ENCODE measurements at places on chromosomes 1 and 21.

DNA sequence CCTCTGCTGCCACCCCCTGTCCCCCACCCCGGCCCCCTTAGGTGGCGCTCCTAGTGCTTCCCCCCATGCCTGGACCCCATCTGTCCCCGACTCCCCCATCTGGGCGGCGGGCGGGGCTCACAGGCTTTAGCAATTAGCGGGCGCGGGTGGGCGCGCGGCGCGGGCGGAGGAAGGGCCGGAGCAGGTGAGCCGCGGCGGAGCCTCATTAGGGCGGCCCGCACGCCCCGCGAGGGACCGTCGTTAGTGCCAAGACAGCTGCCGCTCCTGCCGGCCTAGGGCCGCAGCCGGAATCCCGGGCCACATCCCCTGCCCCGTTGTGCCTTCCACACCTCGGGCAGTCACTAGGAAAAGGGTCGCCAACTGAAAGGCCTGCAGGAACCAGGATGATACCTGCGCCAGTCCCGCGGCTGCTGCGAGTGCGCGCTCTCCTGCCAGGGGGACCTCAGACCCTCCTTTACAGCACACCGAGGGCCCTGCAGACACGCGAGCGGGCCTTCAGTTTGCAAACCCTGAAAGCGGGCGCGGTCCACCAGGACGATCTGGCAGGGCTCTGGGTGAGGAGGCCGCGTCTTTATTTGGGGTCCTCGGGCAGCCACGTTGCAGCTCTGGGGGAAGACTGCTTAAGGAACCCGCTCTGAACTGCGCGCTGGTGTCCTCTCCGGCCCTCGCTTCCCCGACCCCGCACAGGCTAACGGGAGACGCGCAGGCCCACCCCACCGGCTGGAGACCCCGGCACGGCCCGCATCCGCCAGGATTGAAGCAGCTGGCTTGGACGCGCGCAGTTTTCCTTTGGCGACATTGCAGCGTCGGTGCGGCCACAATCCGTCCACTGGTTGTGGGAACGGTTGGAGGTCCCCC lies 7.6 kb downstream of the OLIG2 start:
- no peak for ATAC-seq

- no peak for ATAC-seq
Measured at GRCh38 chr1:218322762-218323161, 22.4 kb upstream of the TGFB2 start.

GRCh38 chr1:244778344-244778743 lies 57.1 kb upstream of the COX20 start:
- ATAC-seq: peak; percentile 55

DNA sequence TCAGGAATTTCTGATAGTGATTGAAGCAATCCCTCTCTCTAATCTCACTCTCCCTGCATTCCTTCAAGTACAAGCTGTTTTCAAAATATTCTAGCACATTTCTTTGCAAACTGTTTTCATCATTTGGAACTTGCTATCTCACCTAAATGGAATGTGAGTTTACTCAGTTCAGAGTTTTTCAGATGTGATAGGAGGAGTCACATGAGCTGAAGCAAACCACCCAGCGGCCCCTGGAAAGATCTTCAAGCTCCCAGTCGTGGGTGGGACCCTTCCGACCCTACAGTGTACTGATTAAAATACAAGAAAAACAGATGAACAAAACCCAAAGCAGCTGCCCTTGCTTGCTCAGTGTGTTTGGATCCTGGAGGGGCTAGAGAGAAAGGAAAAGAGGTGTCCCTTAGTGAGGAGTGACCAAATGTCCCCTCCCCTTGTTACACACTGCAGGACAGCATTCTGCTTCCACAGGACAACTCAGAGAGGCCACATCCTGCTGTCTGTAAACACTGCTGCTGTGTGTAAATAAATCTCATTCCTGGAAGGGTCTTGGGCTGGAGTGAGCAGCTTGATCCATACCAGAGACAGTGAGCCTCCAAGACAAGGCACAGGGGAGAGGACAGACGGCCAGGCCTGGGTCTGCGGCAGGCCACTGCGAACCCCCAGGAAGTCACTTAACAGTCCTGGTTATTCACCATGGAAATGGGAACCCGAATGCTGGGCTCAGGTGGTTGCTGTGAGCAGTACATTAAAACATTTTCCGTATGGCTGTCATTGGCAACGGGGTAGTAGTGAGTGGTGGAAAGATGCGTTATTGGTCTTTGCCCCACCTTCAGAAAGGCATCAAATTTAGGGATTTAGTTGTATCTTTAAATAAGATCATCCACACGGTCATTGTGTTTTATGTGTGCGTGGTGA lies 229.2 kb downstream of the RHOU start:
- ATAC-seq: no peak

DNA sequence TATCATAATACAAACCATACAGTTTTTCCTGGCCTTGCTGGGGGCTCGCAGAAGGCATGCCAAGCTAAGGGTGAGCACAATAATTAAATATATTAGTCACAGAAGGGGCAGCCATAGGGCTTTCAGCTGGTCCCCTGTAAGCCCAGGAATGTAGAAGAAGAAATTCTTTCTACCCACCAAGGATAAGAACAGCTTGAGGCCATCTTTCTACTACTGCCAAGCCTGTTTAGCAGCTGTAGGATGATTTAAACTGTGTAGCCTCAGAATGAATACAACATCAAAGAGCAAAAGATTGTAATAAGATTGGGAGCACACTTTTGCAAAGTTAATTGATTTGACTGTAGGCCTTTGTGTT lies 171.5 kb downstream of the LRRC7 start:
- no peak for ATAC-seq

- no peak for ATAC-seq
Measured at GRCh38 chr1:8714173-8714572, 103.3 kb downstream of the RERE start.

DNA sequence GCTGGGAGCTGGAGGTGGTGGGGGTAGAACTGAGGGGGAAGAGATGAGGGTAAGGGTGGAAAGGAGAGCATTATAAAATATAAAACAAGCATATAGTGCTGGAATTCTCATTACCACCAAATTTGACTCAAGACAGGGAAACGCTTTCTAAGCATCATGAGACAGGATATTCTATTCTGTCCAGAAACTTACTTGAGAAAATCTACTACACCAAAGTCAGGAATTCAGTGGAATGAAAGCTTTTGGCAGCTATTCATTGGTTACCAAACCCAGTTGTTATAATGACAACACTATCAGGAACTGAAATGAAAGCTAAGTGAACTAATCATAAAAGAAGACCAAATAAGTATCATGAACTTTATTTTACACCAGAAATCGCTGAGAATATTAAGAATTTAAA lies 14.5 kb downstream of the AIDA start:
- ATAC-seq: no peak

DNA sequence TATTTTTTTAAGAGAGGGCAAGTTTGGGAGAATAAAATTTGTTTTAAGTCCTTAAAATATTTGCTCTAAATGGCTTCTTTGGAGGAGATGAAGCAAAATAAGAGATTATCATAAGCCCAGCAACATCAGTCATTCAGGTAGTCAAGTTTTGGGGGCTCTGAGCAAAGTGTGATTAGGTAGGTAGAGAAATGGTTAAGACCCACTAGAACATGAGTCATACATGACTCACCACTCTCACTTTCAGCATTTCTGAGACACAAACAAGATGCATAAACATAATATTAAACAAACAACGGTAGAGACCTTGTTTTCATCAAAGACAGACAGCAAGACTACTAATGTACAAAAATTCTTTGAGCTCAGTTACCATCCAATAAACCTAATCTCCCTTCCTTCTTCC lies 272.2 kb downstream of the LMO4 start:
- no peak for ATAC-seq

- ATAC-seq: peak; percentile 69
Measured at GRCh38 chr1:205229399-205229871, 1.7 kb downstream of the TMCC2 start.

DNA sequence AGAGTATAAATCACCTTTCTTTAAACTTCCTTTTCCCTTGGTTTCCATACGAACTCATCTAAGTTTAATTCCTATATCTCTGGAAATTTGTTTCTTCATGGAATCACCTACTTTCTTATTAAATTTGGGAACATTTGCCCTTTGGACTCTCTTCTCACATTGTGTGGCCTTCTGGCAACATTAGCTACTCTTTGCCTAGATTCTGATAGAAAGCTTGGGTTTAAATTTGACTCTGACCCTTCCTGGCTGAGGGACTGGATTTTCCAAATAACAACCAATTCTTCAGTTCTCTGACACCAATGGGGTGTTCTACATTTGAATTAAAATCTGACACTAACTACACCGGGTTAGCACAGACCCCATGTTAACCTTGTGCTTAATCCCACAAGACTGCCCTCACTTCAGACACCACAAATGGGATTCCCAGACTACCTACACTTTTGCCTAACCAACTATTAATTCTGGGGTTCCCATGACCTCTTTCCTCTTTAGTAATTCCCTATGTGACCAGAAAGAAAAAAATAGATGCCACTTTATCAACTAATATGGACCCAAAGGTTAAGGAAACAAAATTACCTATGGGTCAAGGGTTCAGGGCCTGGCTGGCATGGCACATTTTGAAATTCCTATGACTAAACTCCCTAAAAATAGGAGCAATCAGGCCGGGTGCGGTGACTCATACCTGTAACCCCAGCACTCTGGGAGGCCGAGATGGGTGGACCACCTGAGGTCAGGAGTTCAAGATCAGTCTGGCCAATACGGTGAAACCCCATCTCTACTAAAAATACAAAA lies 9.7 kb upstream of the THEM4 start:
- ATAC-seq: no peak

GRCh38 chr1:172404121-172404520 lies 16.4 kb upstream of the C1orf105 start:
- ATAC-seq: no peak

DNA sequence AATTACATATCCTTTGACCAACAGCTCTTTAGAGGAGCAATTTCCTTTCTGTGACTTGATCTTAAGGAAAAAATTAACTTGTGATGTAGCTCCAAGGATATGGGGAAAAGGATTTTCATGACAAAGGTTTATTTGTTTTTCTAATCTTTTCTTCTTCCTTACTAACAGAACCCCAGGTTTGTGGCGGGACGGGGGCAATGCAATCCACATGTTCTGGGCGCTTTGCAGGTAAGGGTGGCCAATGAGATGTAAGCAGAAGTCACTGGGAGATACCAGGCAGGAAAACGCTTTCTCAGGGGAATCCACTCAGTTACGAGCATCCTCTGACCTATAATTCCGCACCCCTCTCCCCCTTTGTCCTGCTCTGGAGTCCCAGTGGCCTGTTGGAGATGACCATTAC lies 122.0 kb downstream of the MRPS6 start:
- no peak for ATAC-seq

DNA sequence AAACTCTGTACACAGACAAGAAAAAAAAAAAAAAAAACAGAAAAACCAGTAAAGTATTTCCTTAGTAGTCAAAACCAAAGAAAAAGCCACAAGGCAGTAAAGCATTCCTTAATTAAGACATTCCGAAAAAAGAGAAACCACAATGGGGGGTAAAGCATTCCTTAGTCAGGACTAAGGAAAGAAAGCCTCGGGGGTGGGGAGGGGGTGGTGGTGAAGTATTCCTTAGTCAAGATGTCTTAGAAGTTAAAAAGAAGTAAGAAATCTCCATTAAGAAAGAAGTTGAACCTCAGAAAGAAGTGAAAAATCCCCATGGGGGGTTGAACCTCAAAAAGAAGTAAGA lies 28.2 kb upstream of the FMO1 start:
- no peak for ATAC-seq

DNA sequence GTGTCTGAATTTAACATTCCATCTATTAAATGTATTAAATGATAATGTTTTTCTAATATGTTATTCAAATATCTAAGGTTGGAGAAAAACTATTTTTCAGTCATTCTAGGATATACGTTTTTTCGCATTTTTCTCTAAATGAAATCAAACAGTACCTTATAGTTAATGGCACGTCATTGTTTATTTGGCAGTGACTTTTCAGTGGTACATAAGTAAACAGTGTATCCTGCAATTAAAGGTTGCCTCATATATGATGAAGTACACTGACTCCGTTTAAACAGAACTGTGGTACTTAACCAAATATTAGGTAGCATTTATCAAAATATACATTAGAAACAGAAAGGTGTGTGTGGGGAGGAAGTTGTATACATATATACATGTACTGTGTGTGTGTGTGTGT lies 79.2 kb downstream of the EPS15 start:
- ATAC-seq: no peak

DNA sequence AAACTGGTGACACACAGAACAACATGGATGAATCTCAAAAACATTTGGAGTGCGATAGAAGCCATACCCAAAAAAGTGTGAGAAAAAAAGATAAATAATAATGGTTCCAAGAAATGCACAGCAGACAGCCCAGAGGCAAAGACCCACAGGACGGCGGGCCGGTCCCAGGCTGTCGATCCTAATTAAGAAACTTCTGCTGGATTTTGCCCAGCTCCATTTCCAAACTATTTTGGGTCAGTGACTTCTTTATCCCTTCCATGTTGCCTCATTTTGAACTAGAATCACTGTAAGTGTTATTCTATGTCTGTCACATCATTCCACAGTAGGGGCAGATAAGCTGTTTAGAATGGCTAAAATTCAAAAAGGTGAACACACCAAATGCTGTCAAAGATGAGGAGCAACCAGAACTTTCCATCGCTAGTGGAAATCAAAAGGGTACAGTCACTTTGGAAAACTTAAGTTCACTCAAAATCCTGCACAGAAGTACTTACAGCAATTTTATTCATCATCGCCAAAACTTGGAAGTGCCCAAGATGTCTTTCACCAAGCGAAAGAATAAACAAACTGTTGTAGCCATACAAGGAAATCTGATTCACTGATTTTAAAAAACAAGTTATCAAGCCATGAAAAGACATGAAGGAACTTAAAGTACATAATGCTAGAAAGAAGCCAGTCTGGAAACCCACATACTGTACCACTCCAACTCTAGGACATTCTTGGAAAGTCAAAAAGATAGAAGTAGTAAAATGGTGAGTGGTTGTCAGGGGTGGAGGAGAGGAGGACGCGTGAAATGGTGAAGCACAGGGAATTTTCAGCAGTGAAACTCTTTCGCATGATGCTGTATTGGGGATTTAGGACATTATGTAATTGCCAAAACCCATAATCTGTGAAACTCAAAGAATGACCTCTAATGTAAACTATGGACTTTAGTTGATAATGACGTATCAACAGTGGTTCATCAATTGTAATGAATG lies 7.5 kb downstream of the NBPF1 start:
- no peak for ATAC-seq

GRCh38 chr1:154851392-154852177 lies 18.5 kb downstream of the KCNN3 start:
- no peak for ATAC-seq

- ATAC-seq: peak; percentile 45
Measured at GRCh38 chr1:78676347-78676982, 26.8 kb downstream of the IFI44 start.

GRCh38 chr1:44112486-44112885 lies 6.1 kb upstream of the KLF17 start:
- ATAC-seq: no peak

DNA sequence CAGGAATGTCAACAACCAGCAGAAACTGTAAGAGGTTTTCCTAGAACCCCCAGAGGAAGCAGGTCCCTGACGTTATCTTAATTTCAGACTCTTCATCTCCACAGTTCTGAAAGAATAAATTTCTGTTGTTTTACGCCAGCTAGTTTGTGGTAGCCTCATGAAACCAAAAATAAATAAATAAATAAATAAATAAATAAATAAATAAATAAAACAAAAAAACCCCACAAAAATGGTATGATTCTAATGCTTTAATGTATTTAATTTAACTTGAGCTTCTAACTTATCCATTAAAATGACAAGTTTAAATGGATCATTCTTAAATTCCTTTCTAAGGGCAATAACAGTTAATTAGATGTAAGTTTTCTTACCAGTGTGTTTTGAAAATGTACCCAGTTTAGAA lies 293.8 kb upstream of the ADAMTS5 start:
- ATAC-seq: no peak
